ENCODE measurements at places on chromosomes 11 and 22. TPM values are rescaled to one million over a fixed set of nuclear protein-coding genes. Genes with fewer than 3 reads are reported as not detected.

The TP53I11 gene
- 43.9 TPM for total RNA-seq

The CHST1 gene
- 1.5 TPM for total RNA-seq

The C11orf97 gene
- not detected for total RNA-seq

The BCO2 gene
- total RNA-seq = 2.4 TPM

Data from osteoblast (primary cell).